Renal cortical epithelial cell (primary cell): ENCODE measurements at places on chromosomes 1 and 21. TPM values are rescaled to one million over a fixed set of nuclear protein-coding genes. Genes with fewer than 3 reads are reported as not detected.

The KCNQ4 gene
- total RNA-seq, result 0.20 and 0.87 TPM in 2 replicates

The GPR37L1 gene
- total RNA-seq, result 0.15 and 0.35 TPM in 2 replicates

The CHI3L1 gene
- total RNA-seq, result 0.10 and 0.69 TPM in 2 replicates

The NEGR1 gene
- 1.6 and 14.9 TPM in 2 replicates for total RNA-seq

The APOBEC4 gene
- total RNA-seq, result not detected in 2 replicates

The GJA4 gene
- total RNA-seq, result not detected in 2 replicates

The EFNA1 gene
- 68.3 and 80.4 TPM in 2 replicates for total RNA-seq

The C1orf216 gene
- 9.4 and 15.6 TPM in 2 replicates for total RNA-seq

The PTPN22 gene
- total RNA-seq, result 2.1 and 4.6 TPM in 2 replicates

The FGR gene
- total RNA-seq, result 0.10 TPM in 1 of 2 replicates, not detected in the other

The CA14 gene
- total RNA-seq, result not detected in 2 replicates

The ALG6 gene
- total RNA-seq, result 16.7 and 17.7 TPM in 2 replicates

The SLAMF8 gene
- total RNA-seq, result 0.30 and 2.6 TPM in 2 replicates

The RGS18 gene
- not detected in 2 replicates for total RNA-seq

The RBM11 gene
- total RNA-seq, result 1.6 and 3.1 TPM in 2 replicates

The TEX38 gene
- not detected in 2 replicates for total RNA-seq

The SLC9C2 gene
- 0.60 TPM in 1 of 2 replicates, not detected in the other for total RNA-seq

The NCF2 gene
- total RNA-seq, result 4.6 and 102 TPM in 2 replicates

The LCE1D gene
- total RNA-seq, result not detected in 2 replicates

The ACOT11 gene
- 1.4 and 2.4 TPM in 2 replicates for total RNA-seq

The CASP9 gene
- total RNA-seq, result 8.7 and 11.5 TPM in 2 replicates

The TNFAIP8L2 gene
- total RNA-seq, result not detected in 2 replicates

The BRINP2 gene
- total RNA-seq, result not detected in 2 replicates

The GPR161 gene
- total RNA-seq, result 10.4 and 20.0 TPM in 2 replicates

The TMEM82 gene
- total RNA-seq, result not detected in 2 replicates

The KLHDC7A gene
- total RNA-seq, result 5.2 and 28.3 TPM in 2 replicates

The LCE6A gene
- total RNA-seq, result not detected in 2 replicates

The PRPF38A gene
- 5.4 and 14.1 TPM in 2 replicates for total RNA-seq

The USP24 gene
- total RNA-seq, result 44.8 and 79.9 TPM in 2 replicates

The PPIH gene
- 18.9 and 32.0 TPM in 2 replicates for total RNA-seq

The SPRR2F gene
- total RNA-seq, result not detected in 2 replicates

The RGS1 gene
- total RNA-seq, result not detected in 2 replicates

The SERINC2 gene
- 16.5 and 38.6 TPM in 2 replicates for total RNA-seq

The RPE65 gene
- total RNA-seq, result not detected in 2 replicates

The PRAMEF14 gene
- total RNA-seq, result not detected in 2 replicates

The VWA5B1 gene
- 0.05 TPM in 1 of 2 replicates, not detected in the other for total RNA-seq

The RHOU gene
- 0.89 and 1.2 TPM in 2 replicates for total RNA-seq

The TDRD5 gene
- total RNA-seq, result 0.10 and 0.87 TPM in 2 replicates

The CALML6 gene
- total RNA-seq, result 0.05 TPM in 1 of 2 replicates, not detected in the other

The LDLRAD2 gene
- 0.69 TPM in 1 of 2 replicates, not detected in the other for total RNA-seq

The LTN1 gene
- total RNA-seq, result 39.2 and 44.5 TPM in 2 replicates

The LCE2A gene
- total RNA-seq, result not detected in 2 replicates

The LAPTM5 gene
- 0.17 TPM in 1 of 2 replicates, not detected in the other for total RNA-seq

The RIPK4 gene
- total RNA-seq, result 30.6 and 65.1 TPM in 2 replicates

The SYPL2 gene
- total RNA-seq, result 0.45 TPM in 1 of 2 replicates, not detected in the other

The SLC25A24 gene
- 67.5 and 105 TPM in 2 replicates for total RNA-seq

The CELA3B gene
- total RNA-seq, result not detected in 2 replicates

The STYXL2 gene
- total RNA-seq, result 0.05 TPM in 1 of 2 replicates, not detected in the other

The BOLA1 gene
- 9.7 and 11.0 TPM in 2 replicates for total RNA-seq
